Activated CD4-positive, alpha-beta T cell treated with anti-CD3 and anti-CD28 coated beads, Interleukin-2, amount 10 ng/mL, durations not matched to agents 7 days and 5 days (primary cell): ENCODE measurements at places on chromosomes 4 and X. TPM values are rescaled to one million over a fixed set of nuclear protein-coding genes. Genes with fewer than 3 reads are reported as not detected.

GRCh38 chrX:150870487-150871340, 27.8 kb downstream of the CD99L2 start:
- DNase-seq = no peak

DNA sequence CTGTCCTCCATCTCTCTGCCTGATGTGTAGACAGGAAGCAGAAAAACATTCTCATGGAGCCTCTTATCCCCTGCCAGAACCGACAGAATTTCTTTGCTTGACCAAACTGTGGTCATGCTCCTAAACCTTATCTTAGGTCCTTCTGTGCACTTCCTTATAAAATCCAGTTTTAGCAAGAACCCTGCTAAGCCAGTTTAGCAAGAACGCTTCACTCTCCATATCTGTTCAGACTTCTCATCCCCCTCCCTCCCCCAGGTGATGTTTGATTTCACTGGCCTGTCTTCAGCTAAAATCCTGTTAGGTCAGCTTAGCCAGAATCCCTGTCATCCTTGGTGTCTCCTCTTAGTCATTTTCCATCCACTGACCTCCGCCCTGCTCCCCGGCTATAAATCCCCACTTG, 1130.9 kb upstream of the PRKX start:
- no peak for DNase-seq

DNA sequence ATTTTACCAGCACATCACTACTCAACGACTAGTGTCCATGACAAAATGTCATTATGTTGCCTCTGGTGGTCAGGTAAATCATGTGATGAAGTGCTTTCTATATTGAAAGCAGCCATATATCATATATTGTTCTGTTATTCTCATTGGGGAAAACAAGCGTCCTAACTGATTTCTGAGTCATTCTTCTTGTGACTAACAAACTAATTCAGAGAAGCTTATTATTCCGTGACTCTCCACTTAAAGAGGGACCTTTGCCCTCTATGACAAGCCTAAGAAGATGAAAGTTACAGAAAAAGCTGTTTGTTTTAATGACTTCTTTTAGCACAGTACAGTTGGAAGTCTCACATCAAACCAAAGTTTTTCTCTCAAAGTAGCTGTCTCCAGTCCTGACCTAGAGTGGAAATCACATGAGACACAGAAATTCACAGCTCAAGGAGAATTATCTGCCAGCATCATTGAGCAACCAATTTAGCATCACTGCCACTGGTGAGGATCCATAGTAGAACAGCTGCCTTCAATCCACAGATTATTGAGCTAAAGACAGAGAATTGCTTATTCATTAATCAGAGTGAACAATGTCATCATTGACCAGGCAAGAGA, 36.4 kb downstream of the ASB9 start:
- DNase-seq = no peak

GRCh38 chr4:61336488-61336887, 136.4 kb downstream of the ADGRL3 start:
- DNase-seq = no peak

- no peak for DNase-seq
Measured at GRCh38 chrX:23332101-23332887, 2.4 kb upstream of the PTCHD1 start.

- no peak for DNase-seq
Measured at GRCh38 chrX:63258144-63258543, 93.0 kb downstream of the SPIN4 start.

The MAGED4B gene
- total RNA-seq = 0.22 TPM

DNA sequence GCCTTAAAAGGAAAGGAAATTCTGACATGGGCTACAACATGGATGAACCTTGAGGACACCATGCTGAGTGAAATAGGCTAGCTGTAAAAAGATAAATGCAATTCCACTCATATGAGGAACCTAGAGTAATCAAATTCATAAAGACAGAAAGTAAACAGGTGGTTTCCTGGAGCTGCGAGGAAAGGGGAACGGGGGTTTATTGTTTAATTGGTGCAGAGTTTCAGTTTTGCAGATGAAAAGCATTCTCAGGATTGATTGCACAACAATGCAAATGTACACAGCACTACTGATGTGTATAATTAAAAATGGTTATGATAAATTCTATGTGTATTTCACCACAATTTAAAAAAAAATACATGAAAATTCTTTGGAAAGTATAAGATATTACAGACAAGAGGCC, 24.0 kb downstream of the PLRG1 start:
- DNase-seq = no peak

The RBM46 gene
- not detected for total RNA-seq
